ENCODE measurements at places on chromosomes 2 and 18.

DNA sequence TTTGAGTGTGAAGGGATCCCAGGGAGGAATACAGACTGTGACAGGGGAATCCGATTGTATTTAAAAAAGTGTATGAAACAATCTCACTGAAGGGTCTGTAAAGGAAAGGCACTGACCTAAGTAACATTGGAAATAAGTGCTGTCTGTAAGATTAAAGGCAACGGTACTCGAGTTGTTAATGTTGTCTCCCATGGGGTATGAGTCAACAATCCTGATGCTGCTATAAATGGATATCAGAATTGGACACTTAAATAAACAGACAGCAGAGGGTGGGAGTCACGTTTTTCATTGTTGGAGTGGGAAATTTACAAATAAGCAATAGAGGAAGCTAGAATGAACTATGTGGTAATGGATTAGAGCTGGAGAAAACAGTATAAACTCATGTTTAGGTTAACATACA is 452.4 kb upstream of the RGPD4 start:
- no peak for DNase-seq

GRCh38 chr2:10109311-10109710 is 13.2 kb upstream of the RRM2 start:
- DNase-seq, result no peak

DNA sequence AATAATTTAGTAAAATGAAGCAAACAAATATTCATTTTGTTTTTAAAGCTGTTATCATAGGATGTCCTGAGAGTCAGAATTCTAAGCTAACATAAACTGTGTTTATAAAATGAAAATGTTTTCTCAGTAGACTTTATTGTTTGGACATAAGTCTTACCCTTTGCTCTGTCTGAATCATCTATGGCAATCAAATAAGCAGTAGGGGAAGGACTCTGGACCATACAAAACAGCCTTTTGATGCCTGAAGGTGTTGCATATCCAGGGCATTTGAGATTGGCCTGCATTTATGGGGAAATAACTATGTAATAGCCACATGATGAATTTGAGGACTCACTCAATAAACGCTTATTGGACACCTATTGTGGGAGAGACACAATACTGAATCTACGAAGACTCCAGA is 123.0 kb upstream of the ATP5MC3 start:
- no peak for DNase-seq

GRCh38 chr2:182559623-182560022 is 132.8 kb upstream of the PDE1A start:
- DNase-seq, result no peak

DNA sequence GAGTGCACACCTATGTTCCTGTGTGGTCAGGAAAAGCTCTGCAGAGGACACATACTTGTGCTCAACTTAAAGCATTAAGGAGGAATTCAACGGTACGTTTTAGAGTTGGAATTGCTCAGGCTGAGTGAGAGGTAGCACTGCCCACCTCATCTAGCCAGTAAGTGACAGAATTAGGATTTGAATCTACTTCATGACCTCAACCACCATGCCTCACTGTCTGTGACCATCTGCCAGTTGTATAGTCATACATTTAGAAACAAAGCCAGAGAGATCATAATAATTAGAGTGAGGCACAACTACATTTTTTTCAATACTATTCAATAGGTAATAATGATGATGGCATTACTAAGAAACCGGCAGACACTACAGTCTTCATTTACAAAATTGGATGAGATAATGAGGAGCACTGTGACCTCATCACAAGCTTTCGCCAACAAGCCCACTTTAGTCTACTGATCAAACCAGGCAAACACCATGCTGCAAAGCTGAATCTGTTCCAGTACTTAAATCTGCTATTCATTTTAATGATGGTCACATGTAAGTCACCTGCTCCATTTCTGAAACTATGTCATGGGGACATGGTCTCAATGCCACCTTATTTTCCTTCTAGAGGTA is 1018.4 kb downstream of the TMEM182 start:
- DNase-seq, result no peak

DNA sequence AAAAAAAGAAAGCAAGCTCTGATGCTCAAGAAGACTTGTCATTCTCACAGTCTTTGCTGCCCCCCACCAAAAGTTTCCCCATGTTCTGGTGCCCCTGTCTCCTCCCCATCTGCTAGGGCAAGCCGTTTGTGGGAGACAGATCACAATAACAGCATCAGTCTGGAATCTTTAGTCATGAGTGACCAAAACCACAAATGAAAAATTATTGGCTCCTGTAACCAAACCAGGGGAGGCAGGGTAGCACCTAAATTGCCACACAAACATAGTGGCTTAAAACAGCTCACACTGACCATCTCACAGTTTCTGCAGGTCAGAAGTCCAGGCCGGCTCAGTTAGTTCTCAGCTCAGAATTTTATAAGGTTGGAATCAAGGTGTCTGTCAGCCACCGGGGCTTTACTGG is 9.1 kb upstream of the B3GNT7 start:
- DNase-seq, result no peak

DNA sequence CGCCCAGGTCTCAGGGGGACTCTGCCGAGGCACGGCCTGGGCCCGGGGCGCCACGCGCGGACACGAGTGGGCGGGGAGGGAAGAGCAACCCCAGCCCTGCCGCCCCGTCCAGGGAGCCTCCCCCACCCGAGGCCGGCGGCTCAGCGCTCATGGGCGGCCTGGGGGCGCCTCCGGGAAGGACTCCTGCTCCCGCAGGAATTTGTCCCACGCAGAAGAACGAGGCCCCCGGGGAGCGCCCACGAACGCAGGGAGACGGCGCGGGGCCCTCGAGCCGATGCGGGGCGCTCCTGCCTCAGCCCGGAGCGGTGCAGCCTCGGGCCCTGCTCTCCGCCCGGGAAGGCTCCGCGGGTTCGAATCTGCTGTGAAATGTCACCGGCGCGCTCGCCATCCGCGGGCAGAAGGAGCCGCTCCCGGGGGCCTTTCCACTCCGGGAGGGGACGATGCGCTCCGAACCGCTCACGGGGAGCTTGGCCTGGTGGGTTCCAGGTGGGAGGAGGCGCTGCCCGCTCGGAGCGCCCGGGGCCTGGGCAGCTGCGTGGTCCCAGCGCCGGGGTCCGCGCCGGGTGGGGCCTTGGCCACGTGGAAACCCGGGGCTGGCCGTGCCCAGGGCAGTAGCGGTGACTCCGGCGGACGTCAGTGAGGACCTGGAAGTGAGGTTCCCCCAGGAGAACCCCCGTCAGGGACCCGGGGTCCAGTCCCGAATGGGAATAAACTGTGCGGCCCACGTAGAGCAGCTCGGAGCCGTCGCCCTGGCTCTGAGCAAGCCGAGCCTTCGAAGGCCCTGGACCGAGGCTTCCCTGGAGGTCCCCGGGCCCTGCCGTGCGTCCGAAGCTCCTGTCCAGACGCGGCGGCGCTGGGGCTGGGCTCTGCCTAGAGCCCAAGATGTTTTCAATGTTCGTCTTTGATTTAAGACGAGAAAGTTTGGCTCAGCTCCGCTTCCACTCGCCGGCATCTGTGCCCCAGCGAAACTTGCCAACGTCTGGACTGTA is 41.4 kb upstream of the CTDP1 start:
- no peak for DNase-seq

- DNase-seq, result no peak
Observed at GRCh38 chr2:189608795-189609422, 28.3 kb upstream of the SLC40A1 start.

- no peak for DNase-seq
Observed at GRCh38 chr2:70851704-70852103, 16.1 kb upstream of the CD207 start.
